ENCODE measurements at places on chromosomes 5 and 9. TPM values are rescaled to one million over a fixed set of nuclear protein-coding genes. Genes with fewer than 3 reads are reported as not detected.

- no peaks in the 10 kb centered on the region for H3K4me1 ChIP-seq
- H3K36me3 ChIP-seq: no peaks in the 10 kb centered on the region
- DNase-seq: no peak
- H3K4me3 ChIP-seq: no peak overlapping the region
- no peak overlapping the region for H3K27ac ChIP-seq
- peaks cover 3% of the 10 kb centered on the region for H3K27me3 ChIP-seq
Observed at GRCh38 chr5:149930749-149931574, 13.6 kb downstream of the PDE6A start.

DNA sequence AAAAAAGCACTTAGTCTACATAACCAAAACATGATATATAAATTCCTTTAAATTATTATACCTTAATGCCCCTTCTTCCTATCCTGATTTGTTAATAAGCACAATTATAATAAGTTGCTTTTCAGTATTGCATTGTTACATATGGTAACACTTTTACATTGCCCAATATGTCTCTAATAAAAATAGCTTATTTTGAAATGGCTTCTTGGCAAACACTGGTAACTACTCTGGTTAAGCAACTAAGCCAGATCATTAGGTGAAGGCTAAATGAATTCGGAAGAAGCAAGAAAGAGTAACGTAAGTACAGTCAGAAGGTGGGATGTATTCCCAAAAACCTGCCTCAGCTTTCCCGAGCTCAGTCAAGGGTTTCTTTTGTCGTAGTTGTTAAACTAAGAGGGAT is 85.3 kb downstream of the TTC39B start:
- no peak for DNase-seq
- H3K27me3 ChIP-seq: no peaks in the 10 kb centered on the region
- peaks cover 2% of the 10 kb centered on the region for H3K4me1 ChIP-seq
- no peak overlapping the region for H3K4me3 ChIP-seq
- no peak overlapping the region for H3K27ac ChIP-seq

- H3K27ac ChIP-seq: no peak overlapping the region
- H3K27me3 ChIP-seq: no peaks in the 10 kb centered on the region
- no peak for DNase-seq
- H3K36me3 ChIP-seq: no peaks in the 10 kb centered on the region
- H3K4me1 ChIP-seq: no peaks in the 10 kb centered on the region
Observed at GRCh38 chr5:155485386-155485785, 471.8 kb downstream of the KIF4B start.

The LCN15 gene
- total RNA-seq: not detected

Data from T-cell (primary cell).